ENCODE measurements at places on chromosomes 3 and 15.

DNA sequence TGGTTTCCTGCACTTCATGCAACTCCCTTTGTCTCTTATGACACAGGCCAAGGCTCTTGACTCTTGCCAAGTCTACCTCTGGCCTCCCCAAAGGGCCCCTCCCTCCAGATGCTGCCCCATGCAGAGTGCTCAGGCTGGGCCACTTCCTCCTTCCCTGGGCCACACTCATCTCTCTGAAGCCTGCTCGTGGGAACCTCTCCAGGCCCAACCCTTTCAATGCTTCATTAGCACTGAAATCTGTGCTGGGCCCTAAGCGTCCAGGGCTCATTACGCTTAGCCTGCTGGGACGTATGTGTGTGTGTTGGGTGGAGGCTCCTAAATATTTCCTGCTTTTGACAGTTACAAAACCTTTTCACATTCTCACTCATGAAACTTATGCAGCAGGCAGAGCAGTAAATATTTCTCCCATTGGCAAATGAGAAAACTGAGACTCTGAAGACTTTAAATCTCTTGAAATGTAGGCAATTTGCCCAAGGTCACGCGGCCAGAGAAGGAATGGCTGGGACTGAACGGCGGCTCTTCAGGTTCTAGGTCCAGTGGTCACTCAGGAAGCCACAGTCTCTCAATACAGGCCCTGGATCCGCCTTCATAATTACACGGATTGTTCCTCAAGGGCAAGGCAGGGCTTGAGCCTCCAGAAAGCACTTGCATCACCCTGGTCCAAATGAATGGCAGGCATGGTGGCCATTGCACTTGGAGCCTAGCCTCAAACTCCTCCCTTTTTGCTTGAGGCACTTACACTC is 241.7 kb upstream of the HES1 start:
- DNase-seq, result no peak

DNA sequence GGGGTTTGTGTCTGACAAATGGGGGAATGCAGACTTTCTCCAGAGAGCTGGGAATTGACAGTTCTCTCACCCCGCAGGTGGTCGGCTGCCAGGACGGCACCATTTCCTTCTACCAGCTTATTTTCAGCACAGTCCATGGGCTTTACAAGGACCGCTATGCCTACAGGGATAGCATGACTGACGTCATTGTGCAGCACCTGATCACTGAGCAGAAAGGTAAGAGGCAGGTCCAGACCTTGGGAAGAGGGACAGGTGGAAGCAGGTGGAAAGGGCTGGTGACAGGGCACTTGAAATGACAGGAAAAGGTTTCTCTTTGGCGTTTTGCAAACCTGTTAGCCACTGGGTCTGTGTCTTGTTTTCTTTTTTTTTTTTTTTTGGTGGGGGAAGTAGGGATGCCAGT is 36.6 kb downstream of the IFT122 start:
- DNase-seq, result no peak

GRCh38 chr15:87631093-87631492 is 625.4 kb downstream of the NTRK3 start:
- DNase-seq, result no peak

GRCh38 chr15:101188637-101189408 is 63.0 kb downstream of the CHSY1 start:
- no peak for DNase-seq

- no peak for DNase-seq
Observed at GRCh38 chr15:63763476-63764123, 70.1 kb downstream of the HERC1 start.

- peak; percentile 60 for DNase-seq
Observed at GRCh38 chr3:138148503-138148902, 16.3 kb upstream of the A4GNT start.
